ENCODE measurements at places on chromosomes 7 and 10.

GRCh38 chr7:11841657-11842056, 9.7 kb upstream of the THSD7A start:
- DNase-seq, result peak; percentile 20

DNA sequence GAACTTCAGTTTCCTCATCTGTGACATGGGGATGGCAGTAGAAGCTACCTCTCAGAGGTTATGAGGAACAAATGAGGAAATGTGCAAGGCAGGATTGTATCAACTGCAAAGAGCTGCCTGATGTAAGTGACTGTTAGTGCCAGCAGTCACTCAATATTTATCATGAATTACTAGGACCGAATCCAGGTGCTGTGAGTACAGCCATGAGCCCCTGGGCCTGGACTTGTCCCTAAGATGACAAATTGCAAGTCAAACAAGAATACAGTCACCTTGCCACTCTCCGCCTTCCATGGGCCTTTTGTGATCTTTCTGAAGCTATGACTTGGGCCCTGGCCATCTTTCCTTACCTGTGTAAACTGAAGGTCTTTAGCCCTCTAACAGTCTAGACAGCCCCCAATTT, 27.7 kb upstream of the TLX1 start:
- no peak for DNase-seq

GRCh38 chr10:14247377-14248116, 83.2 kb downstream of the FRMD4A start:
- peak; percentile 25 for DNase-seq

DNA sequence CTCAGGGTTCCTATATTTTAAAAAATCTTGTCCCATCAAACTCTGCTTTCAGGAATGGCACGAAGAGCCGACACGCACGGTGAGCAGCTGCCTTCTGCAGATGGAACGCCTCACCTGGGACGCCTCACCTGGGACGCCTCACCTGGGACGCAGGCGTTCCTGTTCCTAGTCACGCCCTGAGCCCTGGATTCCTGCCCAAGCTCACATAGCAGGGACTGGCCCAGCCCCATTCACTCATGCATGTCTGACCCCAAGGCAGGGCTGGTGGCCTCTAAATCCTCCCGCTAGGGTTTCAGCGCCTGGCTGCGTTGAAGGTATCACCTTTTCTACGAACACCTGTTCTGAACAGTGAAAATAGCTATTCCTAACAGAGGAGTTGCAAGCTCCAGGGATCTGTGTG, 49.8 kb downstream of the CARD11 start:
- no peak for DNase-seq

- no peak for DNase-seq
Observed at GRCh38 chr10:6840201-6840691, 260.2 kb upstream of the PRKCQ start.

GRCh38 chr7:156778668-156779067, 114.3 kb downstream of the LMBR1 start:
- DNase-seq, result no peak

DNA sequence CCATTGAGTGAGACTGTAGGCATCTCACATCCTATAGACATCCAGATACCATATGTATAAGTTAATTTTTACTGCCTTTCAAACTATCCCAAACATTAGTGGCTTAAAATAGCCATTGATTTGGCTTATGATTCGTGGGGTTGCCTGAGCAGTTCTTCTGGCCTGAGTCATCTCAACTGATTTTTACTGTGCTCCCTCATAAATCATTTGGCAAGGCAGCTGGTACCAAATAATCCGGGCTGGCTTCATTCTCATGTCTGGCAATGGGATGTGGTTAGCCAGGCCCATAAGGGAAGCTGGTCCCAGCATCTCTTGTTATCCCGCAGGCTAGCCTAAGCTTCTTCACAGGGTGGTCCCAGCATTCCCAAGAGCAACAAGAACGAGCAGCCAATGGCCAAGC, 6.7 kb upstream of the LRGUK start:
- no peak for DNase-seq

GRCh38 chr10:126946746-126947145, 41.5 kb downstream of the DOCK1 start:
- DNase-seq, result no peak

DNA sequence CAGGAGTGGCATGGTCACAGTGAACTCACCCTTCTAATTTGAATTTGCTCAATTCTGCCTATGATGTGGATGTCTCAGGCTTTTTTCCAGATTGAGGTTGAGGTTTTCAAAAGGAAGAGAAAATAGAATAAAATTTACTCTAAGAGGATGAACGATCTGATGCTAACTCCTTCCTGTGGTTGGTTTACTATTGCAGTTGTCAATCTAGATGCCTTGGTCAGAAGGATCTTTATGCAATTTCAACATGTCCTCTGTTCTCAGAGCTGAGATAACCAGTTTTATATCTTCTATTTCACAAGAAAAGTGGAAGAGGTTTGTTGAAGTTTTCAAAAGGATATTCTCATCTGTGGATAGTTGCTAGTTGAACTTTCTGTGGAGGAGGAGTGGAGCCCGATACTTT, 150.7 kb upstream of the WDR11 start:
- no peak for DNase-seq

GRCh38 chr7:149436358-149436757, 24.5 kb downstream of the ZNF777 start:
- no peak for DNase-seq

DNA sequence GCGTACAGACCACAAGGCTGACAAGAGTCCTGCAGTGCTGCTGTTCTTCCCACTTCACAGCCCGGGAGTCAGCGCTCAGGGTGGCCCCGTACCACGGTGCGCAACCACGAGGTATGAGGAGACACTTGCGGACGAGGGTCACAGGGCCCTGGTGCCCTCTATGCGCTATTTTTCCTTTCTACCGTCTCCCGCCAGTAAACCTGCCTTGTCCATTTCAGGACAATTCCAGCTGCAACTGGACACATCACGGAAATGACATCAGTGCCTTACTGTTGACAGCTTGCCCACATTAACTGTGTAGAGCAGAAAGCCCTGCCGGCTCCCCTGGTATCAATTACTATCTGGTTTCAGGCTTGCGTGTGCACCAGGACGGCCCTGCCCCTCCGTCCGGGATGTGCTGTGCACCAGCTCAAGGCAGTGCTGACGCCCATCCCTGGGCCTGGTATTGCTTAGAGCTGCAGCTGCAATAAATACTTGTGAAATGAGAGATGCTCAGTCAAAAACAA, 65.1 kb downstream of the ZRANB1 start:
- DNase-seq, result no peak

GRCh38 chr7:139783647-139784385, 6.0 kb upstream of the HIPK2 start:
- peak; percentile 42 for DNase-seq

DNA sequence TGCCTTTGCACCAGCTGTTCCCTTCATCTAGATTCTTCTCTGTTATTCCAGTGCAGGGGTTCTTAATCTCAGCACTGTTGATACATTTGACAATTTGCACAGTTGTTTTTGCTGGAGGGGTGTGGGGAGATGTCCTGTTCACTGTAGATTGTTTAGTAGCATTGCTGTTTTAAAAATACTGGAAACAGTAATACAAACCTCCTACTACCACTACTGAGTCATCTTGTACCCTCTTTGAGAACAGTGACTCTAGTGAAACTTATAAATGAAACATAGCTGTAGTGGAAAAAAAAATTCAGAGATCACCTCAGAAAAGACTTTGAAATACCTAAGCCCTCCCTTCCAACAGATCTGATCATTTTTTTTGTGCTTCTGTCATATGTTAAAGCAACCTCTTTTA, 154.8 kb upstream of the TMEM196 start:
- peak; percentile 55 for DNase-seq

GRCh38 chr10:35924759-35925158, 282.7 kb upstream of the FZD8 start:
- DNase-seq, result no peak

GRCh38 chr7:45663167-45663921, 89.2 kb downstream of the ADCY1 start:
- DNase-seq, result peak; percentile 69

DNA sequence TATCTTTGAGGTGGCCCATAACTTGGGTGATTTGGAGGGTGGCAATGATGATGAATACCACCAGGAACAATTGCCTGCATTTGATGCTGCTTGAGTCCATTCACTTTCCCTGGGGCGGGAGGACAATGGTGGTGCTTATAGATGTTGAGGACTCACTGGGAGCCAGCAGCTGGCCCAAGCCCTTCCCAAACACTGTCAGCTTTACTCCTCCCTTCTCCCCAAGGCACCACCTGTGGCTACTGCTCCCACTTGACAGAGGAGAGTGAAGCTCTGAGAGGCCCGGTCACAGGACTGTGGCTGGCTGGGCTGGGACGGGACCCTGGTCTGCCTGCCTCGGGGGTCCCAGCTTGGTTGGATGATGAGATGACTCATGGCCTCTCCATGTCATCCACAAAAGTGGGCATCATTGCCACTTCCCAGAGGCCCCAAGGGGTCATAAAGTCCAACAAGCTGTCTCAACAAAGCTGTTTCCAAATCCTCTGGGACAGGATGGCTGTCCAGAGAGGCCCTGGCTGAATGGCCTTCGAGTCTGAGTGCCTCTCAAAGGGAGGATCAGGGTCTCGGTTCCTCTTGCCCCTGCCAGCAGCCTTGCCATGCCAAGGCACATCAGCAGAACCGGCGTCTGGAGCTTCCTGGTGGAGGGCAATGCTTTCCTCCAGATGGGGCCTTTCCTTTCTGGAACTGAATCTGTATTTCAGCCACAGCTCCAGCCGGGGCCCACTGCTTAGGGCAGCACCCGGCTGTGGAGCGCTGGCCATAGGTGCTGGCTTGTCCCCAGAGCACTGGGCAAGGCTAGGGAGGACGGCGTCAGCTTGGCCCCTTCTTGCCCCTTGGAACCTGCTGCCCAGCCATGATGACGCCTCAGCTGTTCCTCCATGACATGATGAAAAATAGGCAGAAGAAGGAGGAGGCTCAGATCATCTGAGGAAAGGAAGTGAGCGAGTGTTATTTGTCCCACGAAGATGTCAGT, 47.0 kb upstream of the PLEKHA1 start:
- peak; percentile 57 for DNase-seq

DNA sequence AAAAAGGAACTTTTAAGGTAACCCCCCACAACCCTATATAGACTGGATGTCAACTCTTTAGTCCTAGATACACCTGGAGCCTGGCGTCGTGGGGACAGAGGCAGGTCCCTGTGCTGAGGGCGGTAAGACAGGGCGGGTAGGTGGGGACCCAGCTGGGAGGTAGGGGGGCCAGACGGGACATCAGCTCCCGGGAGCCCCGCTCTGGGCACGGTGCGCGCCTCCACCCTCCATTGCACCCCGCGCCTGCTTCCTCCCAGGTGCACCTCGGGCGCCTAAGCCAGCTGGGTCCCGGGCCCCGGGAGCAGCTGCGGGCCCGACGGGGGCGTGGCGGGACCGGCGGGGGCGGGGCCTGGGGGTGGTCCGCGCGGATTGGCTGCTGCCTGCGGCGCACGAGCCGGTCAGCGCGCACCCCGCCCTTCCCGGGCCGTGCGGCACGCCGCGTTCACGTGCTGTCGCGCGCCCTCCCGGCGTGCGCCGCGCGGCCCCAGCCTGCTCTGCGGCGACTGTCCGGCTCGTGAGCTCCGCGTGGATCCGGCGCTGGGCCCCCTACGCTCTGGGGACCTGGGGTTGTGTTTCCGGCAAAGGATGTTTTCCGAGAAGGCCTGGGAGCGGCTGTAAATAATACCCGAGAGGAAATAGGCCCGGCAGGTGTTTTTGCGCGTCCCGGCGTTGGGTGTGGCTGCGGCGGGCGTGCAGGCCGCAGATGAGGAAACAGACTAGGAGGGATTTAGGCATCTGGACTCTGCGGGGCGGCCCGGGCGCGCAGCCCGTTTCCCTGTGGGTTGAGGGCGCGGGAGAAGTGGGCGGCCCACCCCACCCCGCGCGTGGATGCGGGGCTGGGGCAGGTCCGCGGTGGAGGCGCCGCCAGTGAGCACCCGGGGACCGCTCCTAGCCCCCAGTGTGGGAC, 39.1 kb upstream of the PFKFB3 start:
- peak; percentile 98 for DNase-seq

DNA sequence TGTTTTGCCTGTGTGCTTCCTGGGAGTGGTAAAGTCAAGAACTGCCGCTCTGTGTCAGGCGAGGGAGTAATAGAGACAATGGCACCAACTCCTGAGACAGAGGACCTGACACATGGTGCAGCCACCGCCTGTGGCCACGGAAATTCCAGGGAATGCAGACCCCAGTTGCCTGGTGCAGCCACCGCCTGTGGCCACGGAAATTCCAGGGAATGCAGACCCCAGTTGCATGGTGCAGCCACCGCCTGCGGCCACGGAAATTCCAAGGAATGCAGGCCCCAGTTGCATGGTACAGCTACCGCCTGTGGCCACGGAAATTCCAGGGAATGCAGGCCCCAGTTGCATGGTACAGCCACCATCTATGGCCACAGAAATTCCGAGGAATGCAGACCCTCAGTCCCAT, 8.7 kb downstream of the DIP2C start:
- DNase-seq, result no peak

DNA sequence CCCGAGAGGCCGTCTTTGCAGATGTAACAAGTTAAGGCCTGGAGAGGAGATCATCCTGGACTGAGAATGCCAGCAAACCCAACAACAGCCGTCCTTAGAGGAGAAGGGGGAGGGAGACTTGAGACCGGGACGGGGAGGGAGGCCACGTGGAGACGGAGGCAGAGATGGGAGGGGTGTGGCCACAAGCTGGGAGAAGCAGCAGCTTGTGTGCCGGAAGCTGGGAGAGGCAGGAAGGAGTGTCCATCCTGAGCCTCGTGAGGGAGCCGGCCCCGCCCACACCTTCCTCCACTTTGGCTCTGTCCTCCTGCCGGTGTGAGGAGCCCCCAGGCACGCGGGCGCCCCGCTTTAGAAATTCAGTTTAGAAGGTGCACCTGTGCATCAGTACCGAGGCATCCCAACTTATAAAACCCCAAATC, 95.7 kb downstream of the DNAJB6 start:
- peak; percentile 98 for DNase-seq

DNA sequence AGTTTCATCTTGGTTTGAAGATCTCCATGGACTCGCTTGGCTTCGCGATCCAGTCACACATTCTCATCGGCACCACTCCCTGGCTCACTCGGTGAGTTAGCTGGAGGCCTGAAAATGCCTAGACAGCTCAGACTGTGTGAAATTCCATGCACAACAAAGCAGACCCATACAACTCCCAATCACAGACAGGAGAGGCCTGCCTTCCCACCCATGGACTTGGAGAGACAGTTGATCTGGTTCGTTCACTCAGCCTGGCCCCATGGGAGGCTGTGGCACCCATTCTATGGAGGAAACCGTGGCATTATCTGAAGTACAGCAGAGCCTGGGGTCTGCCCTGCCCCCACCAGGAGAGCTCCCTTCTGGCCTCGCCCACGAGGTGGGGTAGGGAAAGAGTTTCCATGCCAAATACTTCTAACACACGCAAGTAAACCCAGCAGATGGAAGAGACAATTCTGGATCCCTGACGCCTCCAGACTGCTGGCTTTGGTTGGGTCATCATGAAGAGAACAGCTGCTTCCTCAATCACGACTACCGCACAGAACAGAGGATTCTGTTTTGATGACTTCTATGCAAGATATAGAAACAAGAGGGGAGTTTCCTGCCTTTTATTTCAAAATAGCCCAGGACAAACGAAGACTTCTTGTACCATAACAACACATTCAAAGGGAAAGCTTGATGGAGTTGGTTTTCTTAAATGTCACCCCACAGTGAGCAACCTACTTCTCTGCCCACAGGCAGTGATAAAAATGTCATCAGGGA, 15.9 kb downstream of the FAM53B start:
- DNase-seq, result no peak
